GM23248 (cell line): ENCODE measurements at places on chromosomes 6 and 20. TPM values are rescaled to one million over a fixed set of nuclear protein-coding genes. Genes with fewer than 3 reads are reported as not detected.
A peak's percentile ranks its signal among the peaks of the same experiment; 100 is the strongest.

Gene PRL
- 0.65 and 1.2 TPM in 2 replicates for polyA plus RNA-seq

Gene COL9A1
- polyA plus RNA-seq: not detected in 2 replicates

Gene SLC17A3
- polyA plus RNA-seq: not detected in 2 replicates

Gene LY6G5C
- polyA plus RNA-seq: 5.0 and 5.1 TPM in 2 replicates

Gene FOXS1
- not detected in 2 replicates for polyA plus RNA-seq

Gene KIAA0408
- polyA plus RNA-seq: 0.39 and 1.1 TPM in 2 replicates

Gene TGM3
- 0.14 and 0.25 TPM in 2 replicates for polyA plus RNA-seq

Gene CCN2
- polyA plus RNA-seq: 1,621 and 1,647 TPM in 2 replicates

Gene ULBP3
- polyA plus RNA-seq: 3.7 and 4.4 TPM in 2 replicates

Gene MTO1
- polyA plus RNA-seq: 21.8 and 23.0 TPM in 2 replicates

DNA sequence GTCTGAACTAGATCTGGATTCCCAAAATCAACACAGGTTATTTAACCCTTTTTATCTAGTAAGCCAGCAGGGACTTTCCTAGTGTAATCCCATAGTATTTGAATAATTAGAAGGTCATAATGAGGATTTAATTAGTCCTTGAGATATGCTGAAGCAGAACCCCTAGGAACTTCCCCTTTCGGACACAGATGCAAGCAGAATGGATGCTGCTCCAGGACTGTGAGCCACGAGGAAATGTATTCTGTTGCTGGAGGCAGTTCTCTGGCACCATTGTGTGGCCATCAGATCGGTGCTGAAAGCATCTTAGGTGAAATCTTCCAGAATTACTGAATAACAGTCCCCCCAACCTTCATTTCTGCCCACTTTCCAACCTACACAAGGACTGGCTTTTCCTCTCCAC lies 206.9 kb downstream of the TMEM242 start:
- no peak overlapping the region for H3K27ac ChIP-seq
- no peak for DNase-seq
- no peaks in the 10 kb centered on the region for H3K4me1 ChIP-seq

DNA sequence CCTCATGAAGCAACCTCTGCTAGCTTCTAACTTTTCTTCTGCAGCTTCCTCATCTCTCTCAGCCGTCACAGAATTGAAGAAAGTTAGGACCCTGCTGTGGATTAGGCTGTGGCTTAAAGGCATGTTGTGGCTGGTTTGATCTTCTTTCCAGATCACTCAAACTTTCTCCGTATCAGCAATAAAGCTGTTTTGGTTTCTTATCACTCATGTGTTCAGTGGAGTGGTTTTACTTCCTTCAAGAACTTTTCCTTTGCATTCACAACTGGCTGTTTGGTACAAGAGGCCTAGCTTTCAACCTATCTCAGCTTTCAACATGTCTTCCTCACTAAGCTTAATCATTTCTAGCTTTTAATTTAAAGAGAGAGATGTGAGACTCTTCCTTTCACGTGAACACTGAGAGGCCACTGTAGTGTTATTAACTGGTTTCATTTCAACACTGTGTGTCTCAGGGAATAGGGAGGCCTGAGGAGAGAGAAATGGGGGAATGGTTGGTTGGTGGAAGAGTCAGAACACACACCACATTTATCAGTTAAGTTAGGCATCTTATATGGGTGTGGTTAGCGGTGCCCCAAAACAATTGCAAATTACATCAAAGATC lies 17.2 kb downstream of the ZSCAN23 start:
- H3K36me3 ChIP-seq: no peaks in the 10 kb centered on the region; the same call in 1 of the 2 replicates
- no peaks in the 10 kb centered on the region for H3K27me3 ChIP-seq
- no peak overlapping the region for H3K4me3 ChIP-seq
- H3K4me1 ChIP-seq: no peaks in the 10 kb centered on the region

GRCh38 chr20:6492271-6493055 lies 275.0 kb upstream of the BMP2 start:
- H3K27ac ChIP-seq: no peak overlapping the region
- H3K4me3 ChIP-seq: no peak overlapping the region

- DNase-seq: no peak
- H3K27me3 ChIP-seq: no peaks in the 10 kb centered on the region
These were observed 58.8 kb downstream of the RPRD1B start for GRCh38 chr20:38092260-38092857.

- no peak for DNase-seq
These were observed 27.5 kb downstream of the MAN1A1 start for GRCh38 chr6:119322034-119322433.

GRCh38 chr6:28220257-28221133 lies 4.6 kb upstream of the ZSCAN9 start:
- no peak for DNase-seq
- no peaks in the 10 kb centered on the region for H3K36me3 ChIP-seq
- H3K4me3 ChIP-seq: no peak overlapping the region
- no peak overlapping the region for H3K27ac ChIP-seq
- peaks cover 4% of the 10 kb centered on the region; the same call in 1 of the 2 replicates for H3K4me1 ChIP-seq
- no peaks in the 10 kb centered on the region for H3K27me3 ChIP-seq

GRCh38 chr6:103183831-103184411 lies 1675.8 kb downstream of the HACE1 start:
- no peaks in the 10 kb centered on the region for H3K36me3 ChIP-seq
- H3K27me3 ChIP-seq: no peaks in the 10 kb centered on the region
- no peak overlapping the region for H3K4me3 ChIP-seq
- no peak for DNase-seq
- no peak overlapping the region for H3K27ac ChIP-seq
- H3K4me1 ChIP-seq: no peaks in the 10 kb centered on the region

DNA sequence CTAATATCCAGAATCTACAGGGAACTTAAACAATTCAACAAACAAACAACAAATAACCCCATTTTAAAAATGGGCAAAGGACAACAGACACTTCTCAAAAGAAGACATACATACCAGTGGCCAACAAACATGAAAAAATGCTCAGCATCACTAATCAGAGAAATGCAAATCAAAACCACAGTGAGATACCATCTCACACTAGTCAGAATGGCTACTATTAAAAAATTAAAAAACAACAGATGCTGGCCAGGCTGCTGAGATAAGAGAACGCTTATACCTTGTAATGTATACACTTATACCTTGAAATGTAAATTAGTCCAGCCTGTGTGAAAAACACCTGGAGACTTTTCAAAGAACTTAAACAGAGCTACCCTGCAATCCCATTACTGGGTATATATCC lies 166.8 kb downstream of the IBTK start:
- no peak overlapping the region for H3K4me3 ChIP-seq
- DNase-seq: no peak
- peaks cover 15% of the 10 kb centered on the region for H3K4me1 ChIP-seq
- H3K36me3 ChIP-seq: no peaks in the 10 kb centered on the region

GRCh38 chr20:50595988-50596693 lies 86.0 kb downstream of the PTPN1 start:
- DNase-seq: no peak
- no peaks in the 10 kb centered on the region for H3K4me1 ChIP-seq
- no peaks in the 10 kb centered on the region for H3K27me3 ChIP-seq
- H3K36me3 ChIP-seq: no peaks in the 10 kb centered on the region
- H3K4me3 ChIP-seq: no peak overlapping the region

DNA sequence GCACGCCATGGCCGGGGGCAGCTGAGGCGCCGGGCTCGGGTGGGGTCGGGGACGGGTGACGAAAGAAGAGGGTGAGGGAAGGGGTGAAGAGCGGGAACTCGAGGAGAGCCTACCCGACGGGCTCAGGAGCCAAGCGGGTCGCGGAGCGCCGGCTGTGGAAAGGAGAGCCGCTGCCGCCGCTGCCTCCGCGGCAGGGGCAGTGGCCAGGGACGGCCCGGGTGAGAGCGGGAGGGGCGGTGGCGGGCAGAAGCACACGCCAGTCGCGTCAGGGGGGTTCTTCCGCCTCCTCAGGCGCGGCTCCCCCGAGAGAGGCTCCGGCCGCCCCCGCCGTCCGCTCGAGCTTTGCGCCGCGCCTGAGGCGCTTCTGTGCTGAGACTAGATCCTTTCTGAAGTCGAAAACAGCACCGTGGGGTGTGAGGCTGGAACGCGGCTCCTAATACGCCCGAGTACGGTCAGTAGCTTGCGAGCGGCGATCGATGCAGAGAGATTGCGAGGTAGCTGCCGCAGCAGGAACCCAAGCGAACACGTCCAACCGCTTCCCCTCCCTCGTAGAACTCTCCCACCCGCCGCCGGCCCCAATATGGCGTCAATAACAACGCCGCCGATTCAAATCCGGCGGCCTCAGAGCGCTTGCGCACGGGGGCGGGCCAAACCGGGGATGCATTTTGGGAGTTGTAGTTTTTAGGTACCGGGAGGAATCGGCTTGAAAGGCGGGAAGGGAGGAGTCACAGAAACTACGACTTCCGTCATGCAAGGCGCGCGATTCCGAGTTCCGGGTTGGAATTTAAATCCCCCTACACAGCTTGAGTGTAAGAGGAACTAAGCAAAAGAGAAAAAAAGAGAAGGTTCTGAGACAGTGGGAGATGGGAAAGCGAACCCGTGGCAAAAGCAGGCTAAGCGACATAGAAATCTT lies at the start of gene AKIRIN2:
Gene AKIRIN2 (minus strand): TSS at position 558 of the 913 bp plus-strand sequence. CDS start 549 bp downstream, at position 9.
- H3K27me3 ChIP-seq: no peaks in the 10 kb centered on the region
- H3K4me1 ChIP-seq: peaks cover 44% of the 10 kb centered on the region
- peak within 1 kb of the TSS; percentile 92 for H3K27ac ChIP-seq

DNA sequence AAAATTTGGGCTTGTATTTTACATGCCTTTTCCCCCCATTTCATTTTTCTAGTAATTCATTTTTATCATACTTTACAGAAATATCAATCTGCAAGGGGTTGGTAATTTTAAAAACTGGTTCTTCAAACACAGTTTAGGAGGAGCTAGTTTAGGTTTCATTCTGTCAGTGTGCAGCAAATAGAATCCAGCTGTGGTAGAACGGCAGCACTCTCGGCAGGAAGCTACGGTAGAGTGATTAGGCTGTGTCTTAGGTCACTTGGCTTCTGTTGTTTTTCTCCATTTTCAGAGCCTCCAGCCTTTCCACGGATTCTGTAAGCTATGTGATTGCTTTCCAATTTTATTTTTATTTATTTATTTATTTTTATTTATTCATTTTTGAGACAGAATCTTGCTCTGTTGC lies 32.7 kb downstream of the TLDC2 start:
- DNase-seq: peak; percentile 8
- H3K4me1 ChIP-seq: no peaks in the 10 kb centered on the region
- no peak overlapping the region for H3K4me3 ChIP-seq
- H3K27ac ChIP-seq: no peak overlapping the region
- no peaks in the 10 kb centered on the region for H3K27me3 ChIP-seq

DNA sequence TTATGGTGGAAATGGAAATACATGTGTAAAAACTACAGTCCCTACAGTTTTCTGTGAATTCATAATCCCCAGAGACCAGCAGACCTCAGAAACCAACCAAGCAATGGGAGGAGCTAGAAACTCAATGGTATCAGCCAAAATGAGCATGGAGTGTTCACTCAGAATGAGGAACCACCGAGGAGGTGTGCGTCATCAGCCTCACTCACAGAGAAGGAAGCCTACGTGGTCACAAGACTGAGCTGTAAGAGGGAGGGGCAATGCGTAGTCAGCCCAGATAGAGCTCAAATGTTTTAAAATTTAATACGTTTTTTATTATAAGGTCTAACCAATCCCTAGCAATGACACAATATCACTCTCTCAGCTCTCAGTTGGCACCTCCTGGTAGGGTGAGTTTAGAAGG lies 17.4 kb downstream of the MYLK4 start:
- no peak overlapping the region for H3K27ac ChIP-seq
- DNase-seq: peak; percentile 12
- no peaks in the 10 kb centered on the region for H3K27me3 ChIP-seq

DNA sequence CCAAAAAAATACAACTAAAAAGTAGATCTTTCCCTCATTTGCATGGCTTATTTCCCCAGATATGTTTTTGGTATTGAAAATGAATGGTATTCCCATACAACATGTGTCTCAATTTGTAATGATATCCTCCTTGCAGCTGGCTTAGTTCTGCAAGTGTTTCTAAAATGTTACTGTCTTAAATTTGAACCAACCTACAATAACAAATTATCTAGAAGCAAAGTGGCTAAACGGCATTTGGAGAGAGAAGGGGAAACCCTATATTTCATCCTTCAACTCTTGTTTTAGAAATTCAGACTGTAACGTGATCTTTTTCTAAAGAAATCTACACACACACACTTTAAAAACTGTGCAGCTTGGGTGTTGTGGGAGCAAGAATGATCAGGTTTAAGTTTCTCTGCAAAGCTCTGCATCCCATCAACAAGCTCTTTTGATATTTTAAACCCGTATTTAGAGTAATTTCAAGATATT lies 153.0 kb downstream of the SOBP start:
- no peak for DNase-seq
- no peak overlapping the region for H3K27ac ChIP-seq
- H3K4me1 ChIP-seq: peaks cover 13% of the 10 kb centered on the region
- H3K4me3 ChIP-seq: no peak overlapping the region
- no peaks in the 10 kb centered on the region for H3K27me3 ChIP-seq

- no peak overlapping the region for H3K4me3 ChIP-seq
- H3K27ac ChIP-seq: no peak overlapping the region
- peak; percentile 6 for DNase-seq
- no peaks in the 10 kb centered on the region for H3K36me3 ChIP-seq
These were observed 20.5 kb upstream of the PI3 start for GRCh38 chr20:45154183-45154582.

DNA sequence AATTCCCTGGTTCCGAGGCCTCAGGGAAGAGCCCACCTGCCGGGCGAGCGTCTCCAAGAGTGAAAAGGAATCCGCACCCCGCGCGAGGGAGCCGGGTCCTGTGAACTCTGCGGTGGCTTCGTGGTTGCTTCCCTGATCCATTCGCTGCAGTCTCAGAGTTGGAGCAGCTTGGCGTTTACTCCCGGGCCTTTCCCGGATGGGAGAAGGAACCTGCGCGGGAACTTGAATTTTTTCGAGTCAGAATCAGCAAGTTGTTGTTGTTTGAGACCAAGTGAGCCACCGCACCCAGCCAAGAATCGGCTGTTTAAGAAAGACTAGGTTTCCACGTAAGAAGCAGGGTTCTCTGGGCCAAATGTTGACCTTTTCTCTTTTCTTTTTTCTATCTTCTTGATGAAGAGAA lies 12.9 kb downstream of the PRSS16 start:
- peaks cover 42% of the 10 kb centered on the region for H3K27me3 ChIP-seq
- H3K27ac ChIP-seq: no peak overlapping the region
- no peaks in the 10 kb centered on the region for H3K36me3 ChIP-seq
- no peaks in the 10 kb centered on the region for H3K4me1 ChIP-seq
- H3K4me3 ChIP-seq: peak overlapping the region; percentile 10; the same call in 1 of the 2 replicates

GRCh38 chr6:15985379-15985959 lies 143.4 kb upstream of the MYLIP start:
- no peak overlapping the region for H3K4me3 ChIP-seq
- H3K4me1 ChIP-seq: no peaks in the 10 kb centered on the region
- no peak overlapping the region for H3K27ac ChIP-seq
- H3K36me3 ChIP-seq: no peaks in the 10 kb centered on the region

- no peak overlapping the region for H3K27ac ChIP-seq
- H3K36me3 ChIP-seq: no peaks in the 10 kb centered on the region; the same call in 1 of the 2 replicates
- no peak for DNase-seq
- no peaks in the 10 kb centered on the region for H3K27me3 ChIP-seq
- H3K4me1 ChIP-seq: no peaks in the 10 kb centered on the region
These were observed 23.0 kb downstream of the TFB1M start for GRCh38 chr6:155291291-155291690.

- H3K36me3 ChIP-seq: no peaks in the 10 kb centered on the region
- no peak overlapping the region for H3K4me3 ChIP-seq
- no peaks in the 10 kb centered on the region for H3K4me1 ChIP-seq
- DNase-seq: no peak
These were observed 600.6 kb upstream of the CHD6 start for GRCh38 chr20:42218621-42219374.
